ENCODE measurements at places on chromosomes 16 and 17. TPM values are rescaled to one million over a fixed set of nuclear protein-coding genes. Genes with fewer than 3 reads are reported as not detected.

Gene STH
- not detected for total RNA-seq

Gene XAF1
- total RNA-seq, result 2.2 TPM

Gene KIAA0753
- 20.8 TPM for total RNA-seq

Gene OTOA
- total RNA-seq, result 0.06 TPM

Gene HEATR9
- 1.5 TPM for total RNA-seq

Gene SPATA2L
- 7.9 TPM for total RNA-seq

Gene MILR1
- 1.2 TPM for total RNA-seq

Gene ITGB4
- 1.9 TPM for total RNA-seq

Gene KCNJ16
- not detected for total RNA-seq

Gene AHSP
- not detected for total RNA-seq

Gene ABCC11
- 0.15 TPM for total RNA-seq

Gene MYH1
- not detected for total RNA-seq

Gene CES1
- total RNA-seq, result not detected

Gene CHD9NB
- total RNA-seq, result 0.31 TPM

Gene CHRNE
- total RNA-seq, result 0.42 TPM

Gene SLC46A1
- 6.6 TPM for total RNA-seq

Gene KRTAP4-12
- total RNA-seq, result not detected

Gene PRKCB
- total RNA-seq, result 99.0 TPM

Gene TMIGD1
- not detected for total RNA-seq

Gene BRICD5
- 13.3 TPM for total RNA-seq

Gene SSTR5
- not detected for total RNA-seq

Gene MYCBPAP
- total RNA-seq, result 1.3 TPM

Gene C1QTNF8
- total RNA-seq, result not detected

Gene NPIPB2
- total RNA-seq, result 9.0 TPM

Gene WNT3
- not detected for total RNA-seq

Gene CARD14
- total RNA-seq, result not detected

Gene PRAC2
- total RNA-seq, result not detected

Gene MRM3
- 37.9 TPM for total RNA-seq

Gene HCRT
- not detected for total RNA-seq

Gene MGAT5B
- total RNA-seq, result 0.10 TPM

Gene SLFN11
- 45.4 TPM for total RNA-seq

Gene CLEC18C
- total RNA-seq, result 0.23 TPM

Gene TMEM92
- total RNA-seq, result not detected

Gene CA7
- total RNA-seq, result not detected

Gene RAMP2
- not detected for total RNA-seq

Gene SEPHS2
- 70.8 TPM for total RNA-seq

Gene MAPT
- total RNA-seq, result 0.34 TPM

Gene ZNF668
- total RNA-seq, result 16.8 TPM

Gene RMI2
- 43.1 TPM for total RNA-seq

Gene NPIPA8
- total RNA-seq, result 7.0 TPM

Gene ZNF23
- 8.7 TPM for total RNA-seq

Gene TP53TG3C
- not detected for total RNA-seq

Gene TP53TG3
- total RNA-seq, result not detected

Gene CDRT4
- total RNA-seq, result 2.8 TPM

Gene THOC6
- 56.8 TPM for total RNA-seq

Gene HS3ST4
- not detected for total RNA-seq

Gene ODF4
- not detected for total RNA-seq

Gene DOC2A
- total RNA-seq, result 0.84 TPM

Gene CNGB1
- not detected for total RNA-seq

Gene OTOP2
- total RNA-seq, result not detected

Gene WWOX
- 18.1 TPM for total RNA-seq

Gene CHST6
- total RNA-seq, result 0.04 TPM

Gene KCNG4
- not detected for total RNA-seq

Gene NFATC3
- total RNA-seq, result 95.4 TPM

Gene LAT
- total RNA-seq, result 177 TPM

Gene NATD1
- 1.8 TPM for total RNA-seq

Gene CDH1
- not detected for total RNA-seq

Gene CD300A
- total RNA-seq, result 5.1 TPM

Gene OXLD1
- total RNA-seq, result 49.1 TPM
